AG08396 (cell line): ENCODE measurements at places on chromosomes 6 and 20.

- peak; percentile 59 for DNase-seq
Observed at GRCh38 chr6:38973178-38974057, 75.2 kb upstream of the GLP1R start.

DNA sequence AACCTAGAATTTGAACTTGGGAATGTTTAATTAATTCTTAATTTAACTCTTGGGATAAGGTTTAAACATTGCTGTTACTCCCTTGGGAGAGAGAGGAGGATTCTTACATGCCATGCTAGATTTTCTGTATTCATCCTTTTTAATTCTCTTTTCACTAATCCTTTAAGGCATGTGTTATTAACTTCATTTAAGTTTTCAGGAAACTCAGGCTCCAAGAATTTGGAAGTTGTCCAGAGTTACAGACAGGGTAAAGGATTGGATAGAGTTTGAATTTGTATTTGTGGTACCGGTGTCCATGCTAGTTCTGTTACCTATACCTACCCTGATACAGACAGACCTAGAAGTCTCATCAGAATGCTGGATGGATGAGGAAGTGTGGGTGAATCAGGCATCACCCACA is 23.7 kb downstream of the DOK5 start:
- no peak for DNase-seq

DNA sequence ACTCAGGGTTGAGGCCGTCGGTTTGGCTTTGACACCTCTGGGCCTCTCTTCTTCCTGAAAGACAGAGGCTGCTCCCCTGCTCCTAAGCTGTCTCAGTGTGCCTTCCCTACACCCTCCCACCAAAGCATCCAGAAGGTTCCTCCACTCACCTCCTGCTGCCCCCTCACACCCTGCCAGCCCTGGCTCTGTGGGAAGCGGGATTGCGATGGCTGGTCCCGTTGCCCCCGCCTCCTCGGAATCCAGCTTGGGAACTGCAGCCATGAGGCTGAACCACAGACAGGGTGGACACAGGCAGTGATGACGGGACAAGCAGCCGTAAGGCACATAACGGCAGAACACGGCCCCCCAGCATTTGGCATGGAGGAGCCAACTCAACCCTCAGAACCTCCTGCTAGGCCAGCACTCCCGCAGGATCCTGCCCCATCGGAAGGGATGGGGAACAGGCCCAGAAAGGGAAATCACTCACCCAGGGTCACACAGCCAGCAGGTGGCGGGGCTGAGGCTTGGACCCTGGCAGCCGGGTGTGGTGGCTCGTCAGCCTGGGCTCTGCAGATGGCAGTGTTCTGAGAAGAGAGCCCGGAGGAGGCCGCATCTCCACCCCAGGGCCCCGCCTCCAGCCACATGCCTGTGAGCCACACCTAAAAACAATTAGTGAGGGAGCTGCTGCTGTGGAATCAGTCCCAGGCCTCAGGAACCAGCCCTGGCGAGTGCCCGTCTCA is 139.6 kb downstream of the PHACTR3 start:
- DNase-seq = no peak

DNA sequence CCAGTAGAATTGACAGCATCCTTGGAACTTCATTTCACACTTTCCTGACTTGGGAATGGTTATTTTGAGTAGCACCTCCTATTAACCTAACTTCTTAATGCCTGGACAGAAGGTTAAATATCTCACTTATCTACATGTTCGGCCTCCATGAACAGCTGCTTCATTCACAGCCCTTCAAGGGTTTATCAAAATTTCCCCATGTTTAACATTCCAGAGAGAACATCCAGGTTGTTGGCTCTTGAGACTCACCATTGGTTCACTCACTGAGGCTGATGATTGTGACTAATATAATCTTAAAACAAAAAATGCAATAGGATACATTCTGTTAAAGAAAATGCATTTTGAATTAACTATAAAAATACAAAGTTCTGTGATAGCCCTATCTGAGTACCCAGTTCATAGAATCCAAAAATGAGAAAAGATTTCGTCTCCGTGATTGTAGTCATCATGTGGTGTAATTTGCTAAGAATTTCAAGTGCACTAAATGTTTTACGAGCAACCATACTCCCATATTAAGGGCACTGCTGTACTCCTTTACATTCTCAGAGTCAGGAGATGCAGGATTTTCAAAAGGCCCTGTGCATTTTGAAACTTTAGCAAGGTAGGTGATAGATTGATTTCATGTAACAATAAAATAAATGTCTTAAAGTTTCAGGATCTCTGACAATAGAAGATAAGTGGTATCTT is 260.6 kb upstream of the TAB2 start:
- DNase-seq = no peak

GRCh38 chr6:139187489-139187888 is 52.6 kb downstream of the HECA start:
- DNase-seq = no peak

DNA sequence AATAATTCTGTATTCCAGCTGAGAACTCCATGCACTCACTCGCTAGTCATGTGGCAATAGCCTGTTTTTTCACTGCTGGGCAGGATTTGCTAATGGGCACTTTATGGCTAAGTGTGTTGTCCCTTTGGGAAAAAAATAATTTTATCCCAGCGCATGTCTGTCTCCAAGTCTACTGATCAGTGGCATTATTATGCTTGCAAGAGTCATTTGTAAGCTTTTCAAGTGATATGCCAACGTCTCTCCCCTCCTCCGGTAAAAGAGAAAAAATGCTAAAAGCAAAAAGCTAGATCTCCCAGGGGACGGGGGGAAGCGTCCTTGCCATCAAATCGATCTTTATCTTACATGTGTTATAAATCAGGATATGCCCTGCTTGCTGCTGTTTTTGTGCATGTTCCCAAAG is 407.7 kb downstream of the CDH26 start:
- DNase-seq = no peak

DNA sequence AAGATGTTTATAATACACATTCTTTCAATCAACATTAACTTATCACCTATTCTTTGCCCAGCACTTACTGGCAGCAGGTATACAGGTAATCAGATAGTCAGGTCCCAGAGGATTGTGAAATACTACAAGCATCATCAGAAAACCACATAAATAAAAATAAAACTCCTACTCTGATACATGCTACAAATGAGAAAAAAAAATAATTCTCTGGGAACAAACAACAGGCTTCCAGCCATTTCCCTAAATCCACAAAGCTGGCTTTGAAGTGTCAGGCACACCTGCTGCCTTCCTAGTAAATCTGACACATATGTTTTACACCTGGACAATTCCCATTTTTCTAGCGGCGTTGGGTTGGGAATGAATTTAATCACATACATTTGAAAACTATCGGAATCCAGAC is 384.5 kb upstream of the CDH4 start:
- DNase-seq = no peak

- no peak for DNase-seq
Observed at GRCh38 chr6:129162605-129163004, 279.7 kb downstream of the LAMA2 start.

DNA sequence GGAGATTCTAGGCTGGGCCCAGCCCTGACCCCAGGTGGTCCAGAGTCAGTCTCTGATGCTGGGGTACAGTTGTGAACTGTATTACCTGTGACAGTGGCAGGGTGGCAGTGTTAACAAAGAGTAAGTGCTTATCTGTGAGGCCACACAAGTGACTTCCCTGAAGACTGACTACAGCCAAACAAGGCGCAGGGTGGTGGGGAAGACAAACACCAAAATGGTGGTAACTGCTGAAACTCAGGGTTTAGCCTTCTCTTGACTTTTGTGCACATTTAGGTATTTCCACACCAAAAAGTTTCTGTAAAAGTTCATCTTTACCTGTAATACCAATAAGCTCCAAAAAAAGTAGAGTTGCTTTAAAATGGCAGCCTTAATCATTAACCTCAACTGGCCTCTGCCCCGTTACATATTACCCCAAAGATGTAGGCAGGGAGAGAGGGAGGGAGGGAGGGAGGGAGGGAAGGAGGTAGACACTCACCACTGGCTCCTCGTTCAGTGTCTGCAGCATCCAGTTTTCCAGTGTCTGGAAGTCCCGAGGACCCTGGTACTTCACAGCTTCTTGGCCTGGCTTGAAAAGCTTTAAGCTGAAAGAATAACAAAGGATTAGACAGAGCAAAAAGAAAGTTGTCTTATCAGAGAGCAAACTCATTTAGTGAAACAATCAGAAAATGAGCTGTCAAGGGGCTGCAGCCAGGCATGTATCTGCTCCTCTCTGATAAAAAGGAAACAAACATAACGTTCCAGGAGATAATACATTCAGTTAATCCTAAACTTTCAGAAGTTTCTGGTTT is 11.3 kb downstream of the TXNDC5 start:
- DNase-seq = no peak

- no peak for DNase-seq
Observed at GRCh38 chr6:26243752-26244151, 121.2 kb upstream of the BTN3A2 start.

- no peak for DNase-seq
Observed at GRCh38 chr6:28371706-28372451, 22.1 kb downstream of the ZKSCAN3 start.

DNA sequence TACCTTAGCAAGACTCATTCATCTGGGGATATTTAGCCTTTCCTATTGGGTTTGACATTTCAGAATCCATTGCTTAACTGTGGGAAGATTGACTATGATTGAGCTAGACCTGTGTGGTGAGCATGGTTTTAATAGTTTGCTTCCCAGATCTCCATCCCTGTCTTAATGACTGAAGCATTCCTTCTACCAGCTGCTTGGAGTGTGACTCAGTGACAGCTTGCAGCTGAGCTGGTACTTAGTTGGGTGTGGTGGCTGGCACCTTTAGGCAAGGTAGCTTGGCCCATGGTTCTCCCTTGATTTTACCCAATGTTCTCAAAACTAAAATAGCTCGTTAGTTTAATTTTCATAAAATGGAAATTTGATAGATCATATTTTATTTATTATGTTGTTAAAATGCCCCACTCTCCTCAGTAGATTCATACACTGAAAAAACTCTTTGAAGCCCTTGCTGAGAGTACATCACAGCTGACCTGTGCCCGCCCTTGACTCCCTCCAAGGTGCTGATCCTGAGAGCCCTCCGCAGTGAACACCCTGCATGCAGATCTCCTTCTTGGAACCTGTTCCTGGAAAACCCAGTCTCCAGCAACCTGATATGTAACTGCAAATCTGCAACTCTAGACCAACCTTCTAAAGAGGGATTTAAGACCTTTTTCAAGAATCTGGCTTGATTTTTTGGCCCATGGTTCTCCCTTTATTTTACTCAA is 19.1 kb downstream of the DOK5 start:
- DNase-seq = no peak

DNA sequence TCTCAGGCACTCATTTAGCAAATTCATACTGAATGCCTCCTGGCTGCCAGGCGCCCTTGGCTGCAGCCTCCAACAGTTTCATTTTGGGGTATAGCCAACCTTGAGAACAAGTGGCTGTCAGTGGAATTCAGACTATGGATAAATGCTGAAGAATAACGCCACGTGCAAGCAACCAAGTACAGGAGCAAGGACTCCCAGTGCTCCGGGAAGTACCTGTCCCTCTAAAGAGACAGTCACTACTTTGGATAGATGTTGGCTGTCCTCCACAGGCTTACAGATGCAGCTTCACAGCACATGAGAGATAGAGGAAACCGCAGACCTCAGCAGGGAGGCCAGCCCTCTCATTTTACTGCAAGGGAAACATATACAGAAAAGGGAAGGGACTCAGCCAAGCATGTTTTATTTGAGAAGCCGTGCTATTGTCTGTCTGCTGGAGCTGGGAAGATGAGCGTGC is 658.2 kb downstream of the PTPRT start:
- no peak for DNase-seq

GRCh38 chr20:63082308-63082938 is 75.7 kb upstream of the BHLHE23 start:
- peak; percentile 84 for DNase-seq

DNA sequence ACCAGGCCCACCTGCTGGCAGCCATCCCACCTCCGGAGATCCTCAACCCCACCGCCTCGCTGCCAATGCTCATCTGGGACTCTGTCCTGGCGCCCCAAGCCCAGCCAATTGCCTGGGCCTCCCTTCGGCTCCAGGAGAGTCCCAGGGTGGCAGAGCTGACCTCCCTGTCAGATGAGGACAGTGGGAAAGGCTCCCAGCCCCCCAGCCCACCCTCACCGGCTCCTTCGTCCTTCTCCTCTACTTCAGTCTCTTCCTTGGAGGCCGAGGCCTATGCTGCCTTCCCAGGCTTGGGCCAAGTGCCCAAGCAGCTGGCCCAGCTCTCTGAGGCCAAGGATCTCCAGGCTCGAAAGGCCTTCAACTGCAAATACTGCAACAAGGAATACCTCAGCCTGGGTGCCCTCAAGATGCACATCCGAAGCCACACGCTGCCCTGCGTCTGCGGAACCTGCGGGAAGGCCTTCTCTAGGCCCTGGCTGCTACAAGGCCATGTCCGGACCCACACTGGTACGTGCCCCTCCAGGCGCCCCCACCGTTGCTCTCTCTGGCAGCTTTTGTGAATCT is 1.1 kb downstream of the SNAI1 start:
- no peak for DNase-seq

DNA sequence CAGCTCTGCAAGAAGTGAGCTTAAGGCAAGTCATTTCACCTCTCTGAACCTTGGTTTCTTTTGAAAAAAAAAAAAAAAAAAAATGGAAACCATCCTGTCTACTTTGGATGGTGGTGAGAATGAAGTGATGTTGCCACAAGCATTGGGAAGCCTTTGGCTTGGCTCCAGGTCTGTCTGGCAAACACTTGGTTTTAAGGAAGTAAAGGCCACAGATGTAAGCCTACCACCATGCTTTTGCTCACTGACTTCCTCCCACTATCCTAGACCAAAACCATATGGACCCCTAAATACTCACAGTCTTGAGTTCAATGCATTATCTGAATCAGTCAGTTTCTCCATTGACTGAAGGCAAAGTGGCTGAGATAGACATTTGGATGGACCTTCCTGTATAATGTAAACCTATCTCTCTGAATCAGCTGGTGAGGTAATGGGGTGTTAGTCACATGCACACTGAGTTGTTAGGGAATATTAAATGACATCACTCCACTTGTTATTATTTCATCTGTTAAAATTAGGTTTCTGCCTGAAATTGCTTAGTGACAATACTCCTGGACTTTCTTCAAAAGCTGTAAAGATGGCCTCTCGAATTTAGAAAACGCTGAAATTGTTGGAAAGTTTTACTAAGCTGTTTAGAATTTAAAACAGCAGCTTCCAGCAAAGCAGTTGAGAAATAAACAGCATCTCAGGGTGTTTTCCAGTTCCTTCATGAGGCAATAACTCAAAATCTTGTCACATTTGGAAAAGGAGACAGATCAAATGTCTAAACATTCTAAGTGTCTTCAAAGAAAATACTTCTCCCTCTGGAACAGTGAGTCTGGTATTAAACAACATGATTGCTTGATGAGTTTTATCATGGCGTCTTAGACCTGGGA is 833.5 kb downstream of the DHX35 start:
- DNase-seq = no peak

DNA sequence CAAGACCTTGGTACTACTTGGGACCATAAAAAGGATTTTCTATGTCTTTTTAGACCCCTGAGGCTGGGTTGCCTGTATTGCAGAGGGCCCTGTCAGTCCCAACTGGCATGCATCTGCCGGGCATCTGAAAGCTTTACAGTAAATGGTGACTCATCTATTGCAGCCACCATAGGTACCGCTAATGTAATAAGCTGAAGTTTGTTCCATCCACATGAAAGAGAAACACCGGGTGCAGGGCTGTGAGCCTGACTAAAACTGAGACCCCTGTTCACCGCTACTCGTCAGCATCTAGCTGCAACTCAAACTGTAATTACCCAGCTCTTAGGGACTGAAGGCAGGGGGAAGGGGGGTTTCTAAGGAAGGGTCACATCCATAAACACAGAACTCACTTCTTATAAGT is 49.5 kb downstream of the TRERF1 start:
- DNase-seq = no peak

- DNase-seq = no peak
Observed at GRCh38 chr20:18728870-18729224, 84.7 kb upstream of the SCP2D1 start.
